ENCODE measurements at places on chromosomes 4 and X.

GRCh38 chr4:78940752-78941151 lies 1.5 kb upstream of the PAQR3 start:
- DNase-seq, result no peak

DNA sequence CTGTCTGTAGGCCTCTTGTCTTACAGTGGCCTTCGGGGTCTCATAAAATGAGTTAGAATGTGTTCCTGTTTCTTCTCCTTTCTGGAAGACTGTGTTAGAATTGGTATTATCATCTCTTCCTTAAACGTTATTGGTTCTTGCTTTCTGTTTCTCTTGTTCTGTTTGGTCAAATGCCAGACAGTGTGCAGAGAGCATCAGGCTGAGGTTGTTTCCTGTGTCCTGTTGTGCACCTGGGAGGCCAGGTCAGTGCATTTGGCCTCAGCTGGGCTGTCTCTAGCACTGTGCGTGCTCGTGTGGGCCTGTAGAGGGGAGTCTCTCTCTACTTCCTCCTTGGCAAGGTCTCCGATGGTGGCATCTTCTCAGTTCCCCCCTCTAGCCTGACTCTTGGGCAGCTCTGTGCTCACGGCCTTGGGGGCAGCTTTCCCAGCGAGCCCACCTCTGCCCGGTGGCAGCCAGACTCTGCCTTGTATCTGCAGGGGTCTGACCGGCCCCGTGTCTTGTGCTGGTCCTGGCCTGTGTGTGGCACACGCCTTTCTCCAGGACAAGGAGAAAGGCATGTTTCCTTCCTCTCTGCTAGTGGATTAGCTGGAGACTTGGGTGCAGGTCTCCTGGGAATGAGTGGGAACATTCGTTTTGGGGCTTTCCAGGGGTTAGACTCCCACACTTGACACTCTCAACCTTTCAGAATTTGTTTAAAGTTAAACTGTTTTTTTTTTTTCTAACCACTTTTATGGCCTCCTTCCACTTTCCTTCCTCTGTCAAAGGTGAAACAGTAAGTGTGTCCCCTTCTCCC lies 62.3 kb downstream of the FAM193A start:
- no peak for DNase-seq

- no peak for DNase-seq
Observed at GRCh38 chrX:43581888-43582539, 74.1 kb upstream of the MAOA start.

GRCh38 chr4:88819818-88820697 lies 122.4 kb upstream of the NAP1L5 start:
- DNase-seq, result no peak

DNA sequence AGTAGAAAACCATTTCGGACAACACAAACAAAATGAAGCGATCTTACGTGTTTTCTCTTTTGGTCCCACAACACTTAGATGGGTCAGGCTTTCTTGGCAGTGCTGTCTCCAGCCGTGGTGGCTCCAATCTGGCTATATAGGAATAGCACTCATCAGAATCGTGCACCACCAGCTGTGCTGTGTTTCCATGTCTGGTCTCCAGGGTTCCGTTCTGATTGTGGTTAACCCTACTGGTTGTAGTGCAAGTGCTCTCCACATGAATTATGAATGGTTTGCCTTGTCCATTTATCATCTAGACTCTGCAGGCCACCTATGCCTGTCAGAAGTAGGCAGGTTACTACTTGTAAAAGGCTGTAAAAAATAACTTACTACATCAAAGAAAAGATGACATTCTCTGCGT lies 536.3 kb downstream of the IQCM start:
- DNase-seq, result no peak

- peak; percentile 20 for DNase-seq
Observed at GRCh38 chrX:118254611-118255010, 91.3 kb upstream of the WDR44 start.

DNA sequence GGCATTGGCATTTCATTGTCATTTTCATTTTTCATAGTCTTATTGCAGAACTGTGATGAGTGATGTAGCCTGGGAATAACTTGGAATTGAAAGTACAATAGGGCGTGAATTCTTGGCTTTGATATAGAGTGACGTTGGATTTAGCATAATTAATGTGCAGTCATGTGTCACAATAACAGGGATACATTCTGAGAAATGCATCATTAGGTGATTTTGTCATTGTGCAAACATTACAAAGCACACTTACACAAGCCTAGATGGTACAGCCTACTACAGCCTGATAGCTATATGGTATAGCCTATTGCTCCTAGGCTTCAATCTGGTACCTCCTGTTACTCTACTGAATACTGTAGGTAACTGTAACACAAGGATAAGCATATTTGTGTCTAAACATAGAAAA lies 300.8 kb downstream of the DTHD1 start:
- DNase-seq, result no peak

DNA sequence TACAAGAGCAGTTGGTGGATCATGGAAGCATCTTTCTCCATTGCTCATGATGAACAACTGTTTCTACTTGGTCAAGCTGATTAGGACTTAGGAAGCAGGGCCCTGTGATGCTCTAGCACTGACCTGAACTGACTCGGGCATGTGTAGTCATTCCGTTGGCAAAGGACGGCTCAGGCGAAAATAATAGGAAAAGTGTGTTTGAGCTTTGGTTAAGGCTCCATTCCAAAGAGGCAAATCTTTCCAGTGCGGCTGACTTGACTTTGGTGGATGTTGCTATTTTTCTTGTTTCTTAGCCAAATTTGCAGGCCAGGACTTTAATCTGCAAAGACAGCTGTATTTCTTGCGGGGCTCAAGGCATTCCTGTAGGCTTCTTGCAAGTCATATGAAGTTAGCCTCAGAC lies 39.5 kb downstream of the ZNF518B start:
- DNase-seq, result no peak

Measured in foreskin melanocyte (primary cell).